ENCODE measurements at places on chromosomes 1 and 21.

GRCh38 chr1:34697818-34698217 is 57.0 kb upstream of the GJB5 start:
- DNase-seq, result no peak

GRCh38 chr1:182739545-182739944 is 50.0 kb upstream of the NPL start:
- no peak for DNase-seq

GRCh38 chr1:53127546-53127945 is 14.9 kb downstream of the SLC1A7 start:
- DNase-seq, result no peak

GRCh38 chr1:48939042-48939441 is 162.4 kb upstream of the BEND5 start:
- no peak for DNase-seq

- DNase-seq, result no peak
Measured at GRCh38 chr21:21183092-21183491, 184.9 kb downstream of the NCAM2 start.

DNA sequence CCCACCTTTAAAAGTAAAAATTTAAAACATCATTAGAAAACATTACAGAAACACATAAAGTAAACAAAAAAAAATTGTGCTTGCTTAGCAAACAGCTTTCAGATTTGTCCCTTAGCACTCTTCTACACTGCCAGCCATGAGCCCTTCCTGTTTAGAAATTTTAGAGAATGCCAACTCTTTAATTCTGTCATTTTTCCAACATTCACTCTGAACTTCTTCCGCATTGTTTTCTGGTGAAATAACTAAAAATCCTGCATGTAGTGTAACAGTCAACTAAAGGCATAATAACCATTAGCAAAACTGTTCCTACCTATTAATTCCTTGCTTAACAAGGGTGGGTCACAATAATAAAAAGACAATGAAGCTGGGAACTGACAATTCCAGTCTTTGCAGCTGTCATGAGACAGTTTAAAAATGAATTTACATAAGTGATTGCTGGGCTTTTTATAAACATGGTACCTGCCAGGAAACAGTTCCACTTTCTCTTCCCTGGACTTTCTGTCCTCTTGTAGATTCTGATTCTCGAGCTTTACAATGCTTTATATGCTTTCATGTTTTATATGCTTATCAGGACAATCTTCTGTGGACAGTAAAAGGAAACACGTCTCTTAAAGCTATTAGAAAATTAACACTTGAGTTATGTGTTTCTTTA is 19.0 kb downstream of the GNG12 start:
- no peak for DNase-seq

- DNase-seq, result no peak
Measured at GRCh38 chr1:231073331-231073730, 33.3 kb upstream of the FAM89A start.

GRCh38 chr1:8976896-8977450 is 31.3 kb downstream of the CA6 start:
- DNase-seq, result no peak

DNA sequence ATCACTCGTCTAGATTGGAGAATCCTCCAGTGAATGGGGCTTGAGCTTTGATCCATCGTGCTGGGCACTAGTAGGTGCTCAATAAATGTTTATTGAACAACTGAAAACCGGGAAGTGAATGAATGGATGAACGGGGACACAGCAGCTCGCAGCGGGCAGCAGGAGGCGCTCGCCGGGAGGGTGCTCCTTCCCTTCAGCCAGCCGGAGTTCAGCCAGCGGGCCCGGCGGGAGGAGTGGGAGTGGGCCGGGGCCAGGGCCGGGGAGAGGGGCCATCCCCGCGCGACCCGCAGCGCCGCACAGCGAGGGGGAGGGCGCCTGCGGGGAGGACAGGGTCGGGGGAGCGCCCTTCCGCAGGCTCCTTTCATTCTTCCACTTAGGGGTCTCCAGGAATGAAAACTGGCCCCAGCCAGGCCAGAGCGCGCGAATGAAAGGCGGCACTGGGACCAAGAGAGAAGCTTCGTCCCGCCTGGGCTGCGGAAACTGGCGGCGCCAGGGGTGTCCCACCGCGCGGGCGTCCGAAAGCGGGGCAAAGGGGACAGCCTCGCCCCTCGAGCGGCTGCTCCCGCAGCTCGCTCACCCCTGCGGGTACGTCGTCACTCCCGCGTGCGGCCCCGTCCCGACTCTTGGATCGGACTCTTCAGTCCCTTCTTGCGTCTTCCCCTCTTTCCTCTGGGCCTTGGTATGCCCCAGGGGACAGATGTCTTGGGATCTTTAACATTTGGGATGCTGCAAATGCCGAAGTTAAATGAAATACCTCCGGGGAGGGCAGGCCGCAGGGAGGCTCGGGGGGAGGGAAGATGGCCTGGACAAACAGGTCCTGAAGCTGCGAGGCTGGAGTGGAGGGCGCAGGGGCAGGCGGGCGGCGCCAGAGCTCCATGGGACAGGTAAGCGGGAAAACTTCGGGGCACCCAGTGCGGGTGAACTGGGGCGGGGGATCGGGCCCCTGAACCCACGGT is 3.6 kb upstream of the INAVA start:
- no peak for DNase-seq

GRCh38 chr1:87335175-87335884 is 6.7 kb downstream of the LMO4 start:
- peak; percentile 86 for DNase-seq

- DNase-seq, result no peak
Measured at GRCh38 chr1:25664357-25665199, 48.0 kb downstream of the MAN1C1 start.

GRCh38 chr1:23344987-23345472 is 946 bp upstream of the HNRNPR start:
- no peak for DNase-seq

- DNase-seq, result no peak
Measured at GRCh38 chr1:243841507-243841906, 8.5 kb downstream of the AKT3 start.

DNA sequence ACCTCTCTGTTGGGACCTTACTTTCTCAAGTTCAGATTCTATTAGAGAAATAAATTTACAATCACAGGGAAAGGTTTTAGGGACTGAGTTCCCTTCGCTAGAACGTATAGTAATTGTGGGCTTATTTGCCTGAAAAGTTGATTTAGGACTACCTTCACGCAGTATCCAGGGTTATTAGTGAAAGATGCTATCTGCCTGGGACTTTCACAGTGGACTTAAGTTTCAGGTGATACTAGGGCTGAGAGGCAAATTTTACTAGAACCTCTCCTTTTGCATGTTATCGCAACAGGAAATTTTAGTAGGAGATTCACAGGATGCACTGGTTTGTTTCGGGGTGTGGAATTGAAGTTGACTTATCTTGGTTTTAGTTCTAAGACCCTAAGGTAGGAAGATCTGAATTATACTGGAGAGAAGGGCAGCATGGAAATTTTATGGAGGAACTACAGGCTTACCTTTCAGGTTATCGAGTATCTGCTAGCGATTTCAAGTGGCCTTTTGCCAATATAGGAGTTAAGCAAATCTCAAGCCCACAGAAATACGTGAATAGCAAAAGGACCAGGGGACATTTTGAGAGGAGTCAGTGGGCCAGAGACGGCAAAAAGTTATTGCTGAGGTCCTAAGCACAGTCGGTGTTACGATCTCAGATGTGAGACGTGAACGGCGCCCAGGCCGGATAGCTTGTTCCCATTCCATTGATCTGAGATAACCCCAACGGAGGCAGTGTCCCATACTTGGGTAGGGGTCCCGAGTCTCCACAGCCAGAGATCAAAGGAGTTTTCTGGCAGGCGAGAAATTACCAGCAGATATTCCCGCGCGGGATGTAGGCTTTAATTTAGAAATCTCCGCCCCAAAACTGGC is 723 bp upstream of the GNAI3 start:
- DNase-seq, result no peak

DNA sequence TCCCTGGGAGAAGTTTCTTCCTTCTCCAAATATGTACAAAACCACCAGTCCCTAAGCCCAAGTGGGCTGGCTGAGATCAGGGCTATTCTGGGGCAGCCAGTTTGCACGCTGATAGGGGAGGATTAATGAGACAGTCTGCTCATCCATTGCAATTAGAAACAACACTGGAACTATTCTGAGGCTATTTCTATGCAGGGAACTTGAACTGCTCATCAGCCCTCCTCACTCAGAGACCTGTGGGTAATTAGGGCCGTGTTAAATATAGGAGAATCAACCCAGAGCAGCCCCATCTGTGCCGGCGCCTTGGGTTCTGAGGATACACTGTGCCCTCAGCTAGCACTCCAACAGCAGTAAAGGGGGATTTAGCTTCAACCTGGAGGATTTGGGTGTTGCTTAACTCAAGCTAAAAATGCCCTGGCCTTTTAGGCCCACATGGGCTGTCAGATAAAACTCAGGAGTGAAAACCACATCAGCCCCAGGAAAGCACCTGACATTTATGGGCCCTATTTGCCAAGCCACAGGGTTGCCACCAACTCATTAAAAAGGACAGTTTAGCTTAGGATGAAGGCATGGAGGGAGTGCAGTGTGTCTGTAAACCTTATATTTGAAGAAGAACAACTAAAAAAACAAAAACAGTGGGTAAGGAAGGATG is 53.9 kb downstream of the DUSP10 start:
- no peak for DNase-seq

DNA sequence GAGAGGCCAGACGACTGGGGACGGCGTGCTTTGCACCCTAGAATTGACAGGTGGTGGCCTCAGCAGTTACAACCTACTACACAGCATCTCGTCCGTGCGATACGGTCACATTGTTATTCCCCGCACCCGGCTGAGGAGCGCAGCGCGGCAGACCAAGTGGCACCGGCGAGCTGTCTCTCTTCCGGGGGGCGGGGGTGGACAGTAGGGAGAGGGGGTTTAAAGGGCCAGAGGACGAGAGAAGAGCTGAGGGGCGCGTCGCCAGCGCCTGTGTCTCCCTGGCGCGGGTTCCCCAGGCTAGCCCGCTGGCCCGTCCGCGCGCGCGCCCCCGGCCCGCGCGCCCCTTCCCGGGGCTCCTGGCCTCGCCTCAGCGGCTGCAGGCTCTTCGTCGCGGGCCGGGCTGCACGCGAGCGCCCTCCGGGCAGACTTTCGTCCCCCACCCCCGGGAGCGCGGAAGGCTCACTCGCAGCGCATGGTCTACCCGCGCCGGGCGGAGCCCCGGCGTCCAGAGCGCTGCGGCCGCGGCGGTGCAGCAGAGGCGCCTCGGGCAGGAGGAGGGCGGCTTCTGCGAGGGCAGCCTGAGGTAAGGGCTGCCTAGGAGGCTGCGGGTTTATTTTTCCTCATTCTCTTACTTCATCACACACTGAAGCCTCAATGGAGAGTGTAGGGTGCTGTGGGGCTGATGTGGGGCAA is at the start of gene PDE4B:
Gene PDE4B, plus strand, starts transcription at position 227 of the 690 bp plus-strand sequence.
- no peak for DNase-seq

DNA sequence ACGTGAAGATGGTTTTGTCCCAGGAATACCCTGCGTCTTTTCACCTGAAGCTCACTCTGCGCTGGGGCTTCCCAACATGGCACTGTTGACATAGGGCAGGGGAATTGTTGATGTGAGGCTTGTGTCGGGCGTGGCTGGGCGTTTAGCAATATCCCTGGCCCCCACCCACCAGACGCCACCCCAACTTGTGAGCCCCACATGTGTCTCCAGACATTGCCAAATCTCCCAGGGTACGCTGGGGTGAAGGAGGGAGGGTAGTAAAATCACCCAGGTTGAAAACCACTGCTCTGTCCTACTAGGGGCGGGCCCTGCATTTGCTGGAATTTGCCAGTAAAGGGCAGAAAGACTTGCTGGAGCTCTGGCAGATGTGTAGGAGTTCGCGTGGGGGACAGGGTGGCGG is 36.0 kb downstream of the SPSB1 start:
- no peak for DNase-seq
